ENCODE measurements at places on chromosomes 2 and 18.

DNA sequence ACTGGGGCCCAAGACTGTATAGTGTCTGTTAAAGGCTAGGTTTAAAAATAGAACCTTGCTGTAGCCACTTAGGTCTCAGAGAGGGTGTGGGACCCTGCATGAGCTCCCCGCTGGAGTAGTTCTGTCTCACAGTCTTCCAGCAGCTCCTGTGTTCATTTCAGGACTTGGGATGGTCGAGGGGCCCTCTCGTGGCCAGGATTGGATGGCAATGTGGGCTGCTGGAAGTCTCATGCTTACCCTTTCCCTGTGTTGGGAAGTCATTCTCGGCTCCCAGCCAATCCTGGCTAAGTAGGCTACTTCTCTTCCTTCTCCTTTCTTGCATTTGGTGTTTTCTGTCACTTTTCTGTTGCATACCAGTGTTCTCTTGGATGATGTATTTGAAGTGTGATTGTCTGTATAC lies 284.0 kb upstream of the GCFC2 start:
- H3K27ac ChIP-seq = no peak overlapping the region
- no peaks in the 10 kb centered on the region for H3K27me3 ChIP-seq
- H3K4me1 ChIP-seq = no peaks in the 10 kb centered on the region
- H3K4me3 ChIP-seq = no peak overlapping the region
- H3K36me3 ChIP-seq = no peaks in the 10 kb centered on the region
- no peak for DNase-seq

- no peak overlapping the region for H3K27ac ChIP-seq
- no peaks in the 10 kb centered on the region for H3K27me3 ChIP-seq
- no peaks in the 10 kb centered on the region for H3K4me1 ChIP-seq
- no peak overlapping the region for H3K4me3 ChIP-seq
- no peak for DNase-seq
Observed at GRCh38 chr2:207468488-207468887, 61.3 kb upstream of the CREB1 start.

DNA sequence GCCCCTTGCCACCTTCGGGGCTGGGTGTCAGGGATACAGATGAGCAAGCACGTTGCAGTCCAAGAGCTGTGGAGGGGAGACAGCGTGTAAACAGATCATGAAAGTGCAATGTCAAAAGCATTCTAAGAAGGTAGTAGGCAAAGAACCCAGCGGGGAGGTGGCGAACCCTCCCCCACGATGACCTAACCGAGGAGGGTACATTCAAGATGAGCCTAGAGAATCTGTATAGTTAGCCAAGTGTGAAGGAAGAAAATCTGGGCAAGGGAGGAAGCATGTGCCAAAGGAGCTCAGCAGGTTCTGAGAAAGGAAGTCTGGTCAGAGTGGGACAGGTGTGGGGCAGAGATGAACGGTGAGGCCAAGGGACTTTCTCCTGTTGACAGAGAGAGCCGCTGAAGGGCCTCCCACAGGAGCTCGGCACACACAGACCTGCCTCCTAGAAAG lies 106.9 kb downstream of the SP3 start:
- no peak overlapping the region for H3K27ac ChIP-seq
- H3K4me3 ChIP-seq = no peak overlapping the region
- no peaks in the 10 kb centered on the region for H3K4me1 ChIP-seq
- peaks cover under 1% of the 10 kb centered on the region for H3K27me3 ChIP-seq
- H3K36me3 ChIP-seq = no peaks in the 10 kb centered on the region
- no peak for DNase-seq

GRCh38 chr2:200966770-200967169 lies 3.3 kb upstream of the ORC2 start:
- no peak overlapping the region for H3K4me3 ChIP-seq
- no peak for DNase-seq
- H3K27me3 ChIP-seq = no peaks in the 10 kb centered on the region
- peaks cover 30% of the 10 kb centered on the region for H3K4me1 ChIP-seq

- peaks cover 2% of the 10 kb centered on the region for H3K4me1 ChIP-seq
- no peak overlapping the region for H3K27ac ChIP-seq
- no peak overlapping the region for H3K4me3 ChIP-seq
- H3K36me3 ChIP-seq = no peaks in the 10 kb centered on the region
Observed at GRCh38 chr18:76368976-76369375, 126.1 kb downstream of the ZNF516 start.

DNA sequence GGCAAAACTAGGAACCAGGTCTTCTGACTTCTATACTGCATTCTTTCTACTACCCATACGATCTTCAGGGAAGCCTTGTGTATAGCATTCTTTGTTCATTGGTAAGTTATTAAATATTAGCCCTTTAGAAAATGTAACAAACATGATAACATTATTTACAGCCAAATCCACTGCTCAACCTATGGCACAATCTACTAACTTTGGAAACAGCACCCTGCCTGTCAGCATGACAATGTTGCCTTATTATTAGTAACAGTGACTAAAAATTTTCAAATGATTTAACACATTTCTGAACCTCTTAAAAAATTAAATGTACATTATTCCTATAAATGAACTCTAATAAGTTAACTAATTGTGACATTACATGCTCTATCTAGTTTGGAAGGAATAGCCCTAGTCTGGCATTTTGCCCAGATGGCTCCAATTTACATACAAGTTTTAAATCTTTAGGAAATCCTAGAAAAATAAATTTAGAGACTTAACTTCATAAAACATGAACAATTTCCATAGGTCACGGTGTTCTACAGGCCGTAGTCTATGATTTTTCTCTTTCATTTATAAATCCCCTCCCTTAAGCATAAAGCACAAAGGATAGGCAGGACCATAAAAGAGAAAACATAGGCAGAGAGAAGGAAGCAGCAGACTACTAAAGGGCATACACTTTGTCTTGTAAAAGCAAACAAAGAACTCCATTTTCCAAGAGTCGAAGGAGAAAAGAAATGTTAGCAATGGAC lies 33.7 kb downstream of the YES1 start:
- no peak for DNase-seq
- H3K36me3 ChIP-seq = no peaks in the 10 kb centered on the region
- H3K4me3 ChIP-seq = no peak overlapping the region
- H3K27ac ChIP-seq = no peak overlapping the region
- H3K27me3 ChIP-seq = no peaks in the 10 kb centered on the region

Data from CD4-positive, CD25-positive, alpha-beta regulatory T cell (primary cell).